C1 segment of cervical spinal cord (tissue), 14 donors: ENCODE measurements at places on chromosomes 12 and 14.

DNA sequence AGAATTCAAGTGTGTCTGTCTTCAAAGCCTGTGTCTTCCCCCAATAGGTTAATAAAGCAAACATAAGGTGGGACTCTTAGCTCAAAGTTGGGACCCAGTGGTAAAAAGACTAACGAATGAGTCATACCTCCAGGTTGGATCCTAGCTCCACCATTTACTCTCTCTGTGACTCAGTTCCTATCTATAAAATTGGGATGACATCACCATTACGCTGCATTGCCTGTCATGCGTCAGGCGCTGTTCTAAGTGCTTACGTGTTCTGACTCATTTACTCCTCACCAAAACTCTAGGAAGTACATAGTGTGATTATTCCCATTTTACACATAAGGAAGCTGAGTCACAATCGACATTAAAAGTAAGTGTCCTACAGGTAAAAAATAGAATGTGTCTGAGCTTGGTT, 915.8 kb downstream of the VRK1 start:
- DNase-seq = no peak

DNA sequence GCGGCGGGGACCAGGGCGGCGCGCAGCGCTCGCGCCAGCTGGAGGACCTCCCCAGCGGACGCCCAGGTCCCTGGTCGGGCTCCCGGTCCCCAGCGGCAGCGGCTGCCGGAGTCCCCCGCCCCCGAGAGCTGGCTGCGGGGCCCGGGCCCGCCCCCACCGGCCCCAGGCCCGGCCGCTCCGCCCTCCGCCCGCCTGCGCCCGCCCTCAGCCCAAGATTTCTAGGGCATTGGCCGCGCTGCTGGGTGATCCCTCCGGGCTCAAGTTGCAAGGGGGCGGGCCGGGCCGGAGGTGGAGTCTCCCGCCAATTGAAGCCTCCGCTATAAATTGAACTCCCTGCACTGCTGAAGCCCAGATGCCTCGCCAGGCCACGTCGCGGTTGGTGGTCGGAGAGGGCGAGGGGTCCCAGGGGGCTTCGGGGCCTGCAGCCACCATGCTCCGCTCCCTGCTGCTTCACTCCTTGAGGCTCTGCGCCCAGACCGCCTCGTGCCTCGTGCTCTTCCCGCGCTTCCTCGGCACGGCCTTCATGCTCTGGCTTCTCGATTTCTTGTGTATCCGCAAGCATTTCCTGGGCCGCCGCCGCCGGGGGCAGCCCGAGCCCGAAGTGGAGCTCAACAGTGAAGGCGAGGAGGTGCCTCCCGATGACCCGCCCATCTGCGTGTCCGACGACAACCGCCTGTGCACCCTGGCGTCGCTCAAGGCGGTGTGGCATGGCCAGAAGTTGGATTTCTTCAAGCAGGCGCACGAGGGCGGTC, at the start of gene DIO3:
TSS of gene DIO3 (plus strand) at position 351 of the 752 bp plus-strand sequence.
- no peak for DNase-seq

DNA sequence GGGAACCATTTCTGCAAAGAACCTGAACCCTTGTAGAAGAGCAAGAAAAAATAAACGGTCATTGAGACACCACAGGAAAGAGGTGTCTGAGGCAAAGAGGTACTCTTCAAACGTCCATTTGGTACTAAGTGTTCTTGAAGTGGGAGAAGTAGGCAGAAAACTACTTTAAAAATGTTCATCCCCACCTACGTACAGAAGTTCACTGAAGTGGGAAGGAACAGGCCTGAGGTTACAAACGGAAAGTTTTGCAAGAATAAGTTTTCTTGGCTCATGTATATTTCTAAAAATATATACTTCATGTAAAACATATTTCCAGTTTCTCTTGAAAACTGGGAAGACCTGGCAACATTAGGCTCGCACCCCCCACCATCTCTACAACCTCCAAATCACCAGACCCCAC, 61.2 kb downstream of the STXBP6 start:
- DNase-seq = no peak

DNA sequence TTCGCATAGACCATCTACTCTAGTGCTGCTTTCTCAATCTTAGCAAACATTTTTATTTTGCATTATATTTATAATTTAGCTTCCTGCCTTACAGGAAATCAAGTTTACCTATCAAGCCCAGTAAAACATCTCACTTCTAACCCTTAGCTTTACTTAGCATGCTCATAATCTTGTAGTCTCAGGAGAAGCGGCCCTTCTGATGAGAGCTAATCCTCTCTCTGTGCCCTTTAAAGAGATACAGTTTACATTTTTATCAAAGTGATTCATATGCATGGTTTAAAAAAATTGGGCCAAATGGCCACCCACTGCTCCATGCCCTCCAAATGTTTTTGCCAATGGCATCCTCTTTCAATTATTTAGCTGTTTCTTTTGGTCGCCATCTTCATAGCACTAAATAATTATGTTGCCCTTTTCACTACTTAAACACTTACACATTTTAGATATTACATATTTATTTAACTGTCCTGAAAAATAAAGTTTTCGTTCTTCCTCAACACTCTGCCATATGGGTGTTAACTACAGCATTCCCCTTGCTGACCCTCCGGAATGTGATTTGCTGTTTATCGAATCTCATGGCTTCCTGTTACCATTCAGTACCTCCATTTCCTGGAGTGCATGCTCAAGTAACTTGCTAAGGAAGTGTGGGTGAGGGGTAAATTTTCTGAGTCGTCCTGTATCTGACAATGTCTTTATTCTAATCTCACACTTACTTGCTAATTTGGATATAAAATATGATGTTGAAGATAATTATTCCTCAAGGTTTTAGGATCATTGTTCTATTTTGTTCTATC, 29.3 kb downstream of the YLPM1 start:
- no peak for DNase-seq
